ENCODE measurements at places on chromosomes 7 and 10.

- DNase-seq: no peak
Observed at GRCh38 chr10:86699991-86700840, 31.9 kb downstream of the LDB3 start.

DNA sequence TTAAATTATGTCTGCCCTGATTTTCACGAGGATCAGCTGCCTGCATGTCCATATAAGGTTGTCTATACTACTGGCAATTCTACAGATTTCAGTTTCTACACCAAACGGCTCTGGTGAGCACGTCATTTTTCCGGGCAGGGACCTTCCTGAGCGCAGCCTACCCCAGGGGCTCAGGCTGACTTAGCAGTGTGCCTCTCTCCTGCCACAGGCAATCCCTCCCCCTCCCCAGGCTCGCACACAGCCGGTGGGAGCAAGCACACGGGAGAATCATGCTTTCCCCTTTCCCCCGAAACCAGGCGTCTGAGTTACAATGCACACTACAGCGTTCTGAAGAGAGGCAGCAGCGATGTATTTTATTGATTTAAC, 1.7 kb downstream of the KLF6 start:
- peak; percentile 83 for DNase-seq

DNA sequence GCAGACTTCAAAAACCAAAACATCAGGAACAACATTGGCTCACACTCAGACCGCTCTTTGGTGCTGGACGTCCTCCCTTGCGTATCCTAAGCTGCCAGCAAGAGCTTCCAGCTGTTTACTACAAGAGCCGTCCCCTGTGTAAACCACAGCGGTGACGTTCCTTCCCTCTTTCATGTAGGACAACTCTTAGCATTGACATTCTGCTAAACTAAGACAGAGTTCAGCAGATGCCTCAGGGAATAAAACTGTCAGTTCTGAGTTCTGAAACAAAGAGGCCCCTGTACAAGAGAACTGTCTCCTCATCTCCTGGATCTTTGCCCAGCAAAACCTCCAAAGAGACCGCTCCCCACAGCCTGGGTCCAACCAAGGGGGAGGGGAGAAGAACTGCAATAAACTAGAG, 57.8 kb upstream of the OPALIN start:
- DNase-seq: no peak

- no peak for DNase-seq
Observed at GRCh38 chr10:810351-810846, 120.9 kb upstream of the DIP2C start.

DNA sequence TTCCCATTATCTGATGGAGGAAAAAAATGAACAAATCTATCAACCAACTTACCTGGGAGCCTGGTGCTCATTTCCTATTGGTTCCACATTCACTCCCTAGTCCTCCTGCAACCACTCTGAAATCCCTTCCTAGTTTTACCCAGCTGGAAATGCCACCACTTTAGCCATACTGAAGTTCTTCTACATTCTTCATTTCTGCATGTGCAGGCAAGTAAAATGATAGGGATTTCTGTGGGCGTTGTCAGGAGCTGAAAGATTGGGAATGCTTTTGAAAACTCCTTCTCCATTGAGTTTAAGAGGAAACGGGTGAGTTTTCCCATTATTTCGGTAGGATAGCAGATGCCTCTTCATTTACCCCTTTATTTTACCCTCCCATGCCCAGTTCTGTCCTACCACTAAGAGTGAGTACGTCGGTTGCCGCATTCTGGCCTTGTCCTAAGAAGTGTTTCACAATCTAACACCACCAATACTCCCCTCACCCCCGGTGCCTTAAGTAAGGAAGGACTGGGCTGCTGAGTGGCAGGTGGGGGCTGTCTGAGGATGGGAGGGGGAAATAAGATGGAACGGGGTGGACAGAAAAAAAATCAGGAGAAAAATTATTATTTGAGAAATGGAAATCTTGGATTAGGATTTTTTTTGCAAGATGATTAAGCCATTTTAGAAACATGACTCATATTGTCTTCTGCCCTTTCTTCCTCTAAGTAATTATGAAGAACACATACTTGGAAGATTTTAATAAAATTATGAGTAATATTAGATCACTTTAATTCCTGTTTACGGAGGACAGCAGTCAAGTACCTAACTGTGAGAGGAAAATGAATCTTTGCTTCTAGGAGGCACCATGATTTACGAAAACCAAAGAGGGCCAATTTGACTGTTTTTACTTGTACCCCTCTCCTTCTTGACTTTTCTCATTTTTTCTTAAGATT, 13.2 kb upstream of the TAS2R60 start:
- no peak for DNase-seq

DNA sequence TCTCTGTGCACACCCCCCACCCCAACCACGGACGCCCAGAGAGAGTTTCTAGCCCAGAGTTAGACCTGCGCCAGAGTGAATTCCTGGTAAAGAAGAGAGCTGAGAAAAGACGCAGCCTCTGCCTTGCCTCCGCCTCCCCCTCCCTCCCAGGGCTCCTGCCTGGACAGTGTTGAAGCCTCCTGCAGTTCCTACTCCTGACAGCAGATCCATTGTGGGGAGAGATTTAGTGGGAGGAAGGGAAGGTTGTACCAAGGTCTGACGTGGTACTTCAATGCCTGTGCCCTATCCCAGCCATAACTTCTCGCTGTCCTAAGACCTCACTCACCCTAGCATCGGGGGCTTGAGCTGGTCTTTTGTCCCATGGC, 952 bp downstream of the SRRM3 start:
- no peak for DNase-seq

DNA sequence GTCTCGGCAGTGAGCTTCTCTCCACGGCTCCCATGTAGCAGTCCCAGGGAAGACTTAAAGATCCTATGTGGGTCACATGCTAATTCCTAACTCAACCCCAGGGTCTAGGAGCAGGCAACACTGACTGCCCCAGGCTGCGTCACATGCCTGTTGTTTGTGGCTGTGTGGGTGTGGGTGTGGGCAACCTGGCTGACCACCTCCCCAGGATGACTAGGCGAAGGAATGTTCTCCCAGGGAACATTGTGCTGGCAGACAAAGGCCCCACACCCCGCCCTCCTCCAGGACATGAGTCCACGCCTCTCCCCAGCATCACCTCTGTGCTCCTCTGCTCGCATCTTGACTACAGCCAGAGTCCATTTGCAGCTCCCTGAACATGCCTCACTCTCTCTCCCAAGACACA, 30.3 kb downstream of the SLC29A3 start:
- DNase-seq: no peak

- DNase-seq: no peak
Observed at GRCh38 chr7:122584676-122585251, 114.2 kb downstream of the RNF133 start.

- DNase-seq: no peak
Observed at GRCh38 chr10:71512761-71513539, 116.2 kb downstream of the CDH23 start.

DNA sequence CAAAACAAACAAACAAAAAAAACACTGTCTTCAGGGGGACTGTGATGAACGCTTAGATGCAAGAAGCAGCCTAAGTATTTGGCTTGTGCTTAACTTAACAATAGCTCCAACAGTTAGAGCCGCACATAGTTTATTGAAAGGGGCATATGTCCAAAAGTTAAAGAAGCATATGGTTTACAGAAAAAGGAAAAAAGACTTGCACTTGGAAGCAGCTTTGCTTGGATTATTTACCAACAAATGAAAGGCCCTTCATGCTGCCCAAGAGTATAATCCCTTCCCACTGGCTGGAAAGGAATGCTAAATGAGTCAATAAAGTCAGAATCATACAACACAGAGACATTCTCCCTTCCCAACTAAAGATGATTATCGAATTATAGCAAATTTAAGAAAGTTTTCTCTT, 77.9 kb downstream of the GLI3 start:
- DNase-seq: no peak

DNA sequence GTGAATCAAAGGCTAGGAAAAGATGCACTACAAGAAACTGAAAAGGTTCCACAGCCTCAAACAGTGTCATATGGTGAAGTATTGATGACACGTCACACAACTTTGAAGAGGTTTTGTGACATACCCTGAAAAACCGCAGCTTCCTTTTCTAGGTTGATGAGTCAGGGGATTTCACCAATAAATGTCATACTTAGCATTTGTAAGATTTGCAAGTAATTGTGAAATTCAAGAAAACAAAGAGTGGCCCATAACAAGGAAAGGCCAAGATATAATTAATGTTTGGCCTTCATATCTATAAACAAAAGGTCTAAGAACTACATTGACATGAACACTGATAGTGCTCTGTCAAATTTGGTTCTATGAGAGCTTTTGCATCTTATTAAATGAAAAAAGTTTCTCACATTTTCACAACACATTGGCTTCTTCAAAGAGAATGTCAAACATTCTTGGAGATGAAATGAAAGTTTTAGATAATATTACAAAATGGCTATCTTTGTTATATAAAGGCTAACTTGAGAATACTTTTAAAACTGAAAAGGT, 62.0 kb upstream of the NAMPT start:
- DNase-seq: peak; percentile 87

- DNase-seq: no peak
Observed at GRCh38 chr7:85733169-85733915, 546.5 kb upstream of the SEMA3D start.

- no peak for DNase-seq
Observed at GRCh38 chr10:20598590-20598989, 298.5 kb downstream of the NEBL start.

DNA sequence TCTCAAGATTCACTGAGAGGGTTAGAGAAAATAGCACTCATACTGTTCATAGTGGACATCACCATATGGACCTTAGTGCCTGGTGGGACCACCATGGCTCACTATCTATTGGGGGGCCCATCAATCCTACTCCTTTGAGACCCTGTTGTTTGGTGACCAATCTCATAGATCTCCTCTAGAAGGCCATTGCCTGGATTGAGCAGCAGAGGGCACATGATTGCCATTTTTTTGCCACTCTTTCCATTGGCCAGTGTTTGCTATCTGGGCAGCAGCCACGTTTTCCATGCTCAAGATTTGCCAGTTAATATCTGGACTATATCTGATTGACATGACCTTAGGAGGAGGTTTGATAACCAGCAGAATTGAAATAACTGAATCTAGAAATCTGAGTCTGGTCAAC, 244.5 kb downstream of the ITGB1 start:
- no peak for DNase-seq

- no peak for DNase-seq
Observed at GRCh38 chr7:2808891-2809665, 35.0 kb downstream of the GNA12 start.

GRCh38 chr10:55631071-55631654, 729.9 kb downstream of the ZWINT start:
- DNase-seq: no peak

DNA sequence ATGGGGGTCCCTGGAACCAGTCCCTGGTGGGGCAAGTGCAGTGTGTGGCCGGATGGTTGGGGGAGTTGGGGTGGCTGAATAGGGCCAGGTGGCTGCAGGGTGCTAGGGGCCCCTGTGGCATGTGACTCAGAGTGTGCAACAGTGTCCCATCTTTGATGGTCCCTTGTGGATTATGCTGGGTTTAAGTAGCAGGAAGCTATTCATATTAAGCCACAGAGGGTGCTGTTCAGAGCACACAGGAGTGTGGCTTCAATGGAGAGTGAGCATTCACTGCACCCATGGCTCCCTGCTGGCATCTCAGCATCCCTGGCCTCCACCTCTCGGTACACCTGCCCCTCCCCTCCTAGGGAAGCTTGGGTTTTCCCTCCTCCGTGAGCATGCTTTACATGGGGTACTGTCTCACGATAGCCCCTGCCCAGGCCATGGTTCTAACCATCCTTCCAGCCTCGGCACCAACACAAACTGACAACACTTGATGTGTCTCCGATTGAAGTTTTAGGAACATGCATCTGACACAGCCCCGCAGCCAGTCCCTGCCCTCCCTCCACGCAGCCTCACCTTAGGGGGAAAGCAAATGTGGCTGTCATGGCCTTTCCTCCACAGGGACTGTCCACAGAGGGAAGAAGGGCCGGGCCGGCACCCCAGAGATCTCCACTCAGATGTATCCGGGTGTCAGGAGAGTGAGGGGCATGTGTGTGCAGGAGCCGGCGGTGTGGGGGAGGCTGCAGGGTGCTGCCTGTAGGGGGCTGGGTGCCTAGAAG, 30.4 kb upstream of the PPIF start:
- DNase-seq: no peak

- no peak for DNase-seq
Observed at GRCh38 chr10:50613150-50613549, 10.6 kb downstream of the SGMS1 start.

GRCh38 chr10:105347487-105347886, 706.4 kb downstream of the SORCS3 start:
- DNase-seq: no peak

DNA sequence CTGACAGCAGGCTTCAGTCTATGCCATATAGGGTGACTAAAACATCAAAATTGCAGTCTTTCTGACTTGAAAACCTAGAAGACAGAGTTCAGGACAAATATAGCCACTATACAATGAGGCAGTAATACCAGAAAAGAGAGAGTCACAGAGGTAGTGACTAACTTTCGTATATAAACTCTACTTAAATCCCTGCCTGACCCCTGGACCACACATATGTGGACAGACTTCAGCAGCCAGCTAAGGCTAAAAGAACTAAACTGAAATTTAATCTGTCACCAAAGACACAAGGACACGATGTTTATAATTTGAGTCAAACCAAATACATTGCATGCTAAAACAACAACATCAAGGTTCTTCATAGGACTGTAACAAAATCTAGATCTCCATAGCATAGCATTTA, 64.6 kb upstream of the MACROH2A2 start:
- DNase-seq: no peak

GRCh38 chr10:15300697-15301096, 70.4 kb downstream of the FAM171A1 start:
- no peak for DNase-seq
